Activated T-helper 17 cell treated with anti-CD3 and anti-CD28 coated beads, Interleukin-2, amount 50 U/mL, for 72 hours (primary cell): ENCODE measurements at places on chromosomes 5 and 9.

GRCh38 chr5:14870337-14871213, 1.0 kb downstream of the ANKH start:
- no peak for ATAC-seq

- ATAC-seq: no peak
These were observed 181.7 kb downstream of the KCTD16 start for GRCh38 chr5:144352330-144352729.

- no peak for ATAC-seq
These were observed 399.4 kb upstream of the IRX4 start for GRCh38 chr5:2282034-2282690.

DNA sequence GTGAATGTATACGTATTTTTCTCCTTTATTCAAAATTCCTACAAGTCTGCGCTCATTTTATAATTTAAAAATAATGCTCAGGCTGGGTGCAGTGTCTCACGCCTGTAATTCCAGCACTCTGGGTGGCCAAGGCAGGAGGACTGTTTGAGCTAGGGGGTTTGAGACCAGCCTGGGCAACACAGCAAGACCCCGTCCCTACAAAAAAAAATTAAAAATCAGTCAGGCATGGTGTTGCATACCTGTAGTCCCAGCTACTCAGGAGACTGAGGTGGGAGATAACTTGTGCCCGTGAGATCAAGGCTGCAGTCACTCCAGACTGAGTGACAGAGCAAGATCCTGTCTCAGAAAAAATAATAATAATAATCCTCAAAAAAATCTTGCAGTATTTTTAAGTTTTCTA, 7.8 kb downstream of the UIMC1 start:
- ATAC-seq: no peak

- no peak for ATAC-seq
These were observed 2.1 kb downstream of the QRFP start for GRCh38 chr9:130894546-130894945.

DNA sequence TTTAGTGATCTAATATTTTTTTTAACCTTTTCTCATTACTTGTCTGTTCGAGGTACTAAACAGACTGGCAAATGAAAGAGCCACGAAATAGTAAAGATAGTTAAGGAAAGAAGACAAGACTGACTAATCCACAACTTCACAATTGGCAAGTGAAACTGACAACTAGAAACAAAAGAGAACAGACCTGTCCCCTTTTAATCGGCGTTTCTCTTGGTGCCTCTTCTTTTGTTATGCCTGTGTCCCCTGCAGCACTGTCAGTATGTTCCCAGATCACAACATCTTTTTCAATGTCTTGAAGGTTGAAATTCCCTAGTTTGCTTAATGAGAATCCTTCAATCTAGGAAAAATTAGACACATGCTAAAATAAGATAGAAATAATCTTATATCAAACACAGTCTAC, 26.1 kb downstream of the TUT7 start:
- no peak for ATAC-seq

GRCh38 chr5:1792842-1793266, 6.8 kb downstream of the MRPL36 start:
- peak; percentile 90 for ATAC-seq

DNA sequence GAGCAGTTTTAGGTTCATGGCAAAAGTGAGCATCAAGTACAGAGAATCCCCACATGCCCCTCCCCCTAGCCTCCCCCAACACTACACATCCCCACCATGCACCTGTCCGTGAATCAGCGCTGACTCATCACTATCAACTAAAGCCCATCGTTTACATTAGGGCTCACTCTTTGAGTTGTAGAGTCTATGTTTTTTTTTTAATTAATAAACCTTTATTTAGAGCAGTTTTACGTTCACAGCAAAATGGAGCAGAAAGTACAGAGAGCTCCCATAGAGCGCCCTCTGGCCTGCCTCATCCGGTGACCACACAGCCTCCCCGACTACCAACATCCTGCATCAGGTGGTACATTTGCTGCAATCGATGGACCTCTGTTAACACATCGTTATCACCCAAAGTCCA, 47.9 kb upstream of the UNC5A start:
- ATAC-seq: no peak

- ATAC-seq: peak; percentile 45
These were observed 10.8 kb downstream of the KCNV2 start for GRCh38 chr9:2727966-2728613.

- no peak for ATAC-seq
These were observed 152.5 kb upstream of the ALDH1B1 start for GRCh38 chr9:38240051-38240450.

GRCh38 chr5:69188811-69189161, 597 bp upstream of the CENPH start:
- ATAC-seq: no peak
